Karpas-422 (cell line): ENCODE measurements at places on chromosomes 1 and 21. TPM values are rescaled to one million over a fixed set of nuclear protein-coding genes. Genes with fewer than 3 reads are reported as not detected.

DNA sequence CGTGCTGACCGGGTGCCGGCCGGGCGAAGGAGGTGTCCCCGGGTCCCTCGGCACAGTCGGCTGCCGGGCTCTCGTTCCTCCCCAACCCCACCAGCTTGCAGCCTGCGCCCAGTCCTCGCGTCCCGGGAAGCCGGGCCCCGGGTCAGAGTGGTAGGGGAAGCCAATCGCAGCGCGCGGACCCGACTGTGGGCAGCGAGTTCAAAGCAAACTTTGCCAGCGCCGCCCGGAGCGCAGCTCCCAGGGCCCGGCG lies 328 bp downstream of the MYCL start:
- no peak overlapping the region for H3K27ac ChIP-seq
- peaks cover 23% of the 10 kb centered on the region for H3K4me1 ChIP-seq
- H3K36me3 ChIP-seq = no peaks in the 10 kb centered on the region
- no peak for DNase-seq
- peak overlapping the region; percentile 77 for H3K4me3 ChIP-seq
- no peaks in the 10 kb centered on the region; the same call in 1 of the 2 replicates for H3K27me3 ChIP-seq

DNA sequence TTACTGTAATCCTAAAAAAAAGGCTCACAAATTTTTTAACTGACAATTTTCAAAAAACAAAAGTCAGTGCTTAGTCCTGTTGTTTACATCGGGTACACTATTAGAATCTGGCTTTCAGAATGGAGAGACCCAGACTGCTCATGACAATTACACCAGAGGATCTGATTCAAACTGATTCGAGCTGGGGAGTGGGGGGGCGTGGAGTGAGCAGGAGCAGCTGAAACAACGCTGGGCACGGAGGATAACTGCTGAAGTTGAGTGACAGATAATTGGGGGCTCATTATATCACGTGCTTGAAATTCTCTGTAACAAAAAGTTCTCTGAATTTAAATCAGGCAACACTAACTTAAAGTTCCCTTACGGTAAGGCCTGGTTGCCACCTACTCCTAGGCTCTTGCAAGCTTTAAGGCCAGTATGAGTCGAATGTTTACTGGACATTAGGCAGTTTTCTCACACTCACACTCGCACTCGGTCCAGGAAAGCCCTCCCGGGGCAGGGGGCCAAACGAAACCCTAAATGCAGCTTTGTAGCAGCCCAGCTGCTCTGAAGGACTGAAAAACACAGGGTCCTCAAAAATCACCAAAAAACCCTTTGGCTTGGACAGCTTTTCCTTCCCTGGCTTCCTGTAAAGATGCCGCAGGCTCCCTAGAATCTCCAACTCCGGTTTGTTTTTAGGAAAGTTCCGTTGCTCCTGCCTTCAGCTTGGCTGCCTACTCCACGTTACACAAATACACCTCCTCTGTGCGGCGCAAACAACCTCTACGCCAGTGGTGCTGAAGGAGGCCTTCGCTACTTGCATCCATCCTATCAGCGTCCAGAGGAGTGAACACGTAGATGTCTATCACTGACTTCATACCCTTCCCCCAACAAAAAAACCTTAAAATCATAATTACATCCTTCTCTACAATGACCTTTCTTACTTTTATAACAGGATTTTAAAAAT lies 42.9 kb downstream of the CAPZB start:
- no peaks in the 10 kb centered on the region for H3K36me3 ChIP-seq
- no peaks in the 10 kb centered on the region for H3K27me3 ChIP-seq
- peaks cover 66% of the 10 kb centered on the region for H3K4me1 ChIP-seq
- no peak for DNase-seq
- no peak overlapping the region for H3K27ac ChIP-seq
- no peak overlapping the region for H3K4me3 ChIP-seq

GRCh38 chr1:52927212-52928014 lies at the start of gene SCP2:
TSS of gene SCP2 (plus strand) at chr1:52927276. CDS start at chr1:52927397, 121 bp downstream.
- no peaks in the 10 kb centered on the region for H3K36me3 ChIP-seq
- H3K4me1 ChIP-seq = no peaks in the 10 kb centered on the region
- H3K4me3 ChIP-seq = no peak within 1 kb of the TSS

GRCh38 chr1:169568497-169568896 lies 17.8 kb downstream of the F5 start:
- DNase-seq = no peak
- H3K4me1 ChIP-seq = no peaks in the 10 kb centered on the region
- no peak overlapping the region for H3K4me3 ChIP-seq
- no peak overlapping the region for H3K27ac ChIP-seq
- H3K27me3 ChIP-seq = no peaks in the 10 kb centered on the region

DNA sequence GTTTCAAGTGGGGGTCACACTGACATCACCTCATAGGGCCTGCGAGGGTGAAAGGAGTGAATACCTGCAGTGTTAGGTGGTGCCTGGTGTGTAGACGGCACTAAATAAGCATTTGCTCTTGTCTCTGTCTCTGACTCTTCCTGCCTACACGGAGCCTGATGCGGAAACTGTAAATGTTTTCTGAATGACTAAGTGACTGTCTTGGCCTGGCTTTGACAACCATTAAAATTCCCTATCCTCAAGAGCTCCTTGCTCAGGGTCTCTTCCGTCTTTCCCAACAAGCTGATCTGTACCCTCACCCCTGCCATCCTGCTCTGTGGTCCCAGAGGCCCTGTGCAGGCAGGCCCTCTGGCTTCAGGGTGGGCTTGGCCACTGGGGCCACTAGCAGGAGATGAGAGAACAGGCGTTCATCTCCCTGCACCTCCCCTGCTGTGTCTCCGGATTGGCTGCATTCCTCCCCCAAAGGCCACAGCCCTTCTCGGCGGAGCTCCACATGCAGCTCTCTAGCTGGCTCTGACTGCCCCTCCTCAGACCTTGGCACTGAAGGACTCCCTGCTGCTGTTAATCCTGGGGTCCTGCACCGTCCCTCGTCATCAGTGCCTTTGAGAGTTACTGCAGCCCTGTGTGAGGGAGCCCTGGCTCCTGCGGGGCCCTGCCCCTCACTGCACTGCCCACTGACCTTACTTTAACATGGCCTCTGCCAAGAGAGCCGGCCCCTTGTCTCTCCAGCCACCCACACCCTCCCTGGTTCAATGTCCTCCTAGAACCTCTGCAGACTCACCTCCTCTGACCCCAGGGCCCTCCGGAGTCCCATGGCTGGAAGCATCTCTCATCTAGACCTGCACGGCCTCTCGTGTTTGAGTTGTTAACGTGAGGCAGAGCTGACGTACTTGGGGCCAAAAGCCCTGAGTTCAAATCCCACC lies 211.1 kb downstream of the MATN1 start:
- H3K27me3 ChIP-seq = no peaks in the 10 kb centered on the region
- no peak overlapping the region for H3K27ac ChIP-seq
- H3K36me3 ChIP-seq = no peaks in the 10 kb centered on the region

GRCh38 chr1:40592107-40592803 lies 60.8 kb downstream of the ZNF684 start:
- no peaks in the 10 kb centered on the region for H3K27me3 ChIP-seq
- H3K4me3 ChIP-seq = no peak overlapping the region
- no peaks in the 10 kb centered on the region for H3K36me3 ChIP-seq
- H3K27ac ChIP-seq = no peak overlapping the region
- peaks cover 3% of the 10 kb centered on the region for H3K4me1 ChIP-seq

- no peaks in the 10 kb centered on the region for H3K4me1 ChIP-seq
- H3K36me3 ChIP-seq = no peaks in the 10 kb centered on the region
- no peak for DNase-seq
- no peak overlapping the region for H3K27ac ChIP-seq
Observed at GRCh38 chr1:7007902-7008301, 222.6 kb downstream of the CAMTA1 start.

- H3K4me1 ChIP-seq = no peaks in the 10 kb centered on the region
- H3K27ac ChIP-seq = no peak overlapping the region
- DNase-seq = no peak
- no peaks in the 10 kb centered on the region for H3K27me3 ChIP-seq
- H3K36me3 ChIP-seq = no peaks in the 10 kb centered on the region
Observed at GRCh38 chr21:21195417-21195943, 197.3 kb downstream of the NCAM2 start.

DNA sequence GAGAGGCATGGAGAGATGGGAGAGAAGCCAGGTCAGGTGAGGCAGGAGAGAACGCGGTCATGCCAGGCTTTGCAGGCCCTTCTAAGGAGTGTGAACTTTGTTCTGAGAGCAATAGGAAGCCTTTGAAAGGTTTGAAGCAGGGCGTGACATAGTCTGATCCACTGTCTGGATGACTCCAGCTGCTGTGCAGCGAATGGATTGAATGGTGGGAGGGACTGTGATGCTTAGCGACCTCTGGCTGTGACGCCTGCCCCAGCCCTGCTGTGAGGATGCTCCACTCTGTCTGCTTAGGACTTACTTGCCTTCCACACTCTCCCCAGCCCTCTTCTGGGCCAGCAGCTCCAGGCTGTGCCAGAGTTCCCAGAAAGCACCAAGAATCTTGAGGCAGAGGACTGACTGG lies 41.8 kb upstream of the POU3F1 start:
- no peak overlapping the region for H3K27ac ChIP-seq
- no peak overlapping the region for H3K4me3 ChIP-seq
- peak; percentile 49 for DNase-seq
- H3K4me1 ChIP-seq = peaks cover 10% of the 10 kb centered on the region
- peaks cover 3% of the 10 kb centered on the region; the same call in 1 of the 2 replicates for H3K27me3 ChIP-seq

DNA sequence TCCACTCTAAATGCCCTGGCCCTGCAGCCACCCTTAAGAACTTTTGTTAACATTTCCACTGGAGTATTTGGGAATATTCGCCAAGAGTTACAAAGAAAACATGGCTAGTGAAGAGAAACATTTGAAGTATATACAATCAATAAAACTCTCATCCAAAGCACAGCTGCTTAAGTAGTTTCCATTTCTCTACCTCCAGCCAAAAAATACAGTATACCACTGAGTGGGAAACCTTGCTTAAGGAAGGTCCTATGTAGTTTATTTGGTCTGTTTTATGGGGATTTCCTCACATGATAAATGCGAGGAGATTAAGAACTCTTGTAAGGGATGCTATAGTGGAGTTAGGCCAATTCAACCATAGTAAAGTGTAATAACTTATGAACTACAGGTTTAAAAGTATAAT lies 382.5 kb downstream of the NEGR1 start:
- no peaks in the 10 kb centered on the region for H3K27me3 ChIP-seq
- no peak overlapping the region for H3K27ac ChIP-seq
- H3K4me1 ChIP-seq = no peaks in the 10 kb centered on the region
- no peak overlapping the region for H3K4me3 ChIP-seq

GRCh38 chr21:34928637-34929036 lies 120.5 kb downstream of the RUNX1 start:
- H3K4me1 ChIP-seq = peaks cover 10% of the 10 kb centered on the region
- H3K27ac ChIP-seq = no peak overlapping the region
- no peaks in the 10 kb centered on the region for H3K36me3 ChIP-seq
- DNase-seq = no peak
- H3K4me3 ChIP-seq = no peak overlapping the region

Gene CD34
- 0.04 TPM in 1 of 2 replicates, not detected in the other for total RNA-seq

Gene IGSF3
- not detected in 2 replicates for total RNA-seq
